Activated CD4-positive, alpha-beta T cell treated with anti-CD3 and anti-CD28 coated beads, Interleukin-2, Interleukin-6, amounts not matched to agents 100 ng/mL and 50 ng/mL, durations not matched to agents 16 hours and 8 hours (primary cell): ENCODE measurements at places on chromosomes 4 and X.
A peak's percentile ranks its signal among the peaks of the same experiment; 100 is the strongest.

DNA sequence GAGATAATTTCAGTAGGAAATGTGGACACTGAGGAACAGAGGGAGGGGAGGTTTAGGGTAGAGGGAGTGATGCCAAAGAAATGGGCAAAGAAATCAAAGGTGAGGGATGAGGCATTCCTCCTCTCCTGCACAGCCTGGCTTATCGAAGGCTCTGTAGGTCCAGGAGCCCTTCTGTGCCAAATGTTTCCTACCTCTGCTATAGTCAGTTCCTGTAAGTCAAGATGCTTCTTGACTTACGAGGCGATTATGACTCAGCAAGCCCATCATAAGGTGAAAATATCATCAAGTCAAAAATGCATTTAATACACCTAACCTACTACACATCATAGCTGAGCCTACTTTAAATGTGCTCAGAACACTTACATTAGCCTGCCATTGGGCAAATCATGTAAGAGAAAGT, 60.0 kb upstream of the ARHGAP24 start:
- DNase-seq, result no peak

GRCh38 chr4:41656572-41657520, 91.7 kb downstream of the PHOX2B start:
- DNase-seq, result no peak

DNA sequence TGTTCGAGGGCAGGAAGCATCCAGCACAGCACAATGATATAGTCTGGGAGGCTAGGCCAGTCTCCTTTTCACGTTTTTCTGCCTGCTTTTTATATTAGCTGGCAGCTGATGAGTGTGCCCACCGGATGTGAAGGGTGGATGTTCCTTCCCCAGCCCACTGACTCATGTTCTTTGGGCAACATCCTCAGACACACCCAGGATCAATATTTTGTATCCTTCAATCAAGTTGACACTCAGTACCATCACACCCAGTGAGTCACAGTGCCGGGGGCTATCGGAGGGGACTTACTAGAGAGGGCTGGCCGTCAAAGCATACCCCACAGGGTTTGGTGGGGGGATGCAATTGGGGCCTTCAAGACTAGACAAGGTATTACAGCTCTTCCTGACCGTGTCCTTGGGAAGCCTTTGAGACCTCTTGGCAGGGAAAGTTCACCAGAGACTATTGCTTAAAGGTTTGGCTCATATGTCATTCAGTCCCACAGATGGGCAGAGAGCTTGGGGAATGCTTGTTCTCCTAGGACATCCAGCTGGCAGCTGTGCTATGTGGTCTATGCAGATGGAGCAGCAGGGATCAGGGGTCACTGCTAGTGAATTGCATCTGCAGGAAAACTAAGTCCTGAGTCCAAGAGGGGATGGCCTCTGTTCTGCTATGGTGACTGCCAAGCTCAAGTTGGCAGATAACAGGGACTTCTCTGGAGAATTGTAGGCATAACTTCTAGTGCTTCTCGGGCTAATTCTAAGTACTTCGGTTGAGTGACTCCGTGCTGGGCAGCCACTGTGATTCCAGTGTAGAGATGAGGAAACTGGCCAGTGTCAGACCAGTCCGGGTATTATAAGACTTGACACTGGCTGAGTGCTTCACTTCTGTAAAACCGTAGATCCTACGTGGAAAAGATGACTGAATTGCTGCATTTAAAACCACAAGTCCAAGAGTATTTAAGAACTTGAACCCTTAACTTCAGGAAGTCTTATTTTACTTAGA, 12.9 kb upstream of the WDR1 start:
- DNase-seq, result no peak

DNA sequence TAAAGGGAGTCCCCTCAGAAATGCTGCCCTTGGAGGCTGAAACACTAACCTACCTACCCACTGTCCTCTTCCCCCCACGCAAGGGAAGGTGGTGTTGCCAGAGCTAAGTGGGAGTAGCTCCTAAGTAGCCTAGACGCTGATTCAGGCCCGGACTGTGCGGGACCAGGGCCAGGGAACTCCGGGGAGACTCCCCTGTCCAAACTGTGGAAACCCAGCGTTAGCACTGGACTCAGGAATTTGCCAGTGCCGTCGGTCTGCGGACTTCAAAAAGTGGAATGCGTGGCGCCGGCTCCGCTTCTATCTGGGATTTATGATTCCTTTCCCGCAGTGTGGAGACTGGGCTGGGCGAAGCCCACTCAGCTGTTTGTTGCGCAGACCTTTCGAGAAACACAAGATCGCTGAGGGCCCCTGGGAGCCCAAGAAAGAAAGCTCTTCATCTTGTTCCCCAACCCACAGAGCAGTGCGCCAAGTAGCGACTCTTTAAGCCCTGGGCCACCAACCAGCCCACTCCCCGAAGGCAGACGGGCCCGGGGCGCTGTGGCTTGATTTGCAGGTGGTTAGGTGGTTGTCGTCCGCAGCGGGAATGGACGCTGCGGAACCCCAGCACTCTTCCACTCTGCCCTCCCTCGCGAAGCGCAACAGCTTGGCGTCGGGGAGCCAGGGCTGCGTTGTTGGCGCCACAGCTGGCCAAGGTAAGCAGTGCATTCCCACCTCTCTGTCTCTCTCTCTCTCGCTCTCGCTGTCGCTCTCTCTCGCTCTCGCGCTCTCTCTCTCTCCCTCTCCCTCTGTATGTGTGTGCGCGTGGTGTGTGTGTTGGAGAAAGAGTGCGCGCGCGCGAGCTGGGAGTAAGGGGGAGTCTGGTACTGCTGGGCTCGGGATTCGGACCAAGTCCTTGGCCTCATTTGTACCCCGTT, 2.0 kb downstream of the TMEM255A start:
- DNase-seq, result peak; percentile 75

DNA sequence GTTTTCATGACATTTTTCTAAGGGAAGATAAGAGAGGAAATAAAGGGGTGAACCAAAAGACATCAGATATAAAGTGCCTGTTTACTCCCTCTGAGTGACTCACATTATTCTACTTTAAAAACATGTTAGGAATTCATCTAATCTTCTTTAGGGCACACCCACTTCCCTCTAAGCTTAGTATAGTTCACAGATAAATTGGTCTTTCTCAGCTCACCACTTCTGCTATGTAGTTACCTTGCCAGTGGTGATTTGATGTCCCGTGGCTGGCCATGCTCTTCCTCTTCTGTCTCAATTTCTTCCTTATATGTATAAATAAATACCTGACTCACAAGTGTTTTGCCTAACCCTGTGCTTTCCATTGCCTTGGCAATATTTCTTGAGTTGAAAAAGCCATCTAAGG, 96.8 kb downstream of the PDLIM5 start:
- DNase-seq, result no peak

- DNase-seq, result no peak
Observed at GRCh38 chr4:40837094-40837870, 87.5 kb downstream of the NSUN7 start.

GRCh38 chr4:176475067-176475466, 155.3 kb downstream of the SPCS3 start:
- DNase-seq, result no peak

- no peak for DNase-seq
Observed at GRCh38 chr4:1600811-1601532, 83.1 kb downstream of the FAM53A start.

- DNase-seq, result no peak
Observed at GRCh38 chrX:20414762-20415445, 148.2 kb upstream of the RPS6KA3 start.

DNA sequence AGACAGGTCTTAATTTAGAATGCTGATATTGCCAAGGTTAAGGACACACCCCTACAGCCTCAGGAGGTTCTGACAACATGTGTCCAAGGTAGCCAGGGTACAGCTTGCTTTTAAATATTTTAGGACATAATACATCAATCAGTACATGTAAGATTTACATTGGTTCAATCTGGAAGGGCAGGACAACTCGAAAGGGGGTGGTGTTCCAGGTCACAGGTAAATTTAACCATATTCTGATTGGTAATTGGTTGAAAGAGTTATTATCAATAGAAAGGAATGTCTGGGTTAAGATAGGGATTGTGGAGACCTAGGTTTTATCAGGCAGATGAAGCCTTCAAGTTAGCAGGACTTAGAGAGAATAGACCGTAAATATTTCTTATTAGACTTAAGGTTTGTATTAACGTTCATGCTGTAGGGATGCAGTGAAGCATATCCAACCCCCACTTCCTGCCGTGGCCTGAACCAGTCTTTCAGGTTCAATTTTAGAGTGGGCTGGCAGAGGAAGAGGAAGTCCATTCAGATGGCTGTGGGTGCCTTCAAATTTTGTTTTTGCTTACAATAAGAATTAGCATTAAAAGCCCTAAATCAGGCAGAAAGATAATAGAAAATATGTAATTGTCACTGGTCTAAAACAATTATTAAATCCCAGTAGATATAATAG, 136.5 kb upstream of the GALNTL6 start:
- no peak for DNase-seq

DNA sequence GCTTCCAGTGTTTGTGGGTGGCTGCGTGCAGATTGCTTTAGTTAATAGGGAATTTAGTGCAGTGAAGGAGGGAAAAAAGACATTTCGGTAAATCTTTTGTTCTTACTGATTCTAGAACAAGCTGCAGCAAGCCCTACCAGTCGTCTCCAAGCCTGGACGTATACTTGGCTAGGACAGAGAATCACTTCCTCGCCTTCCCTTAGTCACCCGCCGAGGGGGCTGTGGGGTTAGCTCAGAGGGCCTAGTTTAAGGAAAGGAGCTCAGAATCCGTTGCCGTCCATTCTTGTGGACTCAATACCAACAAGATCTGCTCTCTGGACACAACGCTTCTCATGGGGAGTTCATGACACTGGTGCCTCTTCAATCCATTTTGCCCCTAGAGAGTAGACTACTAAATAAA, 36.3 kb upstream of the FAT1 start:
- DNase-seq, result no peak

GRCh38 chr4:81685104-81685503, 213.4 kb upstream of the RASGEF1B start:
- no peak for DNase-seq
